Activated naive CD4-positive, alpha-beta T cell treated with anti-CD3 and anti-CD28 coated beads, Interleukin-2, amount 10 ng/mL, durations not matched to agents 7 days and 5 days (primary cell): ENCODE measurements at places on chromosomes 16 and 17.

- no peak for DNase-seq
Measured at GRCh38 chr17:74839990-74840852, 19.5 kb downstream of the GRIN2C start.

DNA sequence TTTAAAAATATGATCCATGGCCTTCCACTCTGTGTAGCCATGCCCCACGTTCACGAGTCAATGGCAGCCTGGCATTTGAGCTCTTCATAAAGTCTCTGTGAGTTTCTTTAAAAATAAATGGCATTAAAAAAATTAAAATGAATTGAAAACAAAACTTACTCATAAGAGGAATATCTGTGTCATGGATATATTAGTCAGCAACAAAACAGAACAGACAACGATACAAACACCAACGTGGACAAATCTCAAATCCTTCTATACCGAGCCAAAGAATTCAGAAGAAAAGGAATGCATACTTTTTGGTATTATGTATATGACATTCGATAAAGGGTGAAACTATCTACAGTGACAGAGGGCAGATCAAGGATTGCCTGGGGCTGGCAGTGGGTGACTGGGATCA, 8.2 kb upstream of the CMIP start:
- no peak for DNase-seq

GRCh38 chr17:20246692-20247091, 220.6 kb downstream of the LGALS9B start:
- no peak for DNase-seq

- DNase-seq: peak; percentile 66
Measured at GRCh38 chr17:44354582-44355561, 8.8 kb downstream of the FAM171A2 start.

DNA sequence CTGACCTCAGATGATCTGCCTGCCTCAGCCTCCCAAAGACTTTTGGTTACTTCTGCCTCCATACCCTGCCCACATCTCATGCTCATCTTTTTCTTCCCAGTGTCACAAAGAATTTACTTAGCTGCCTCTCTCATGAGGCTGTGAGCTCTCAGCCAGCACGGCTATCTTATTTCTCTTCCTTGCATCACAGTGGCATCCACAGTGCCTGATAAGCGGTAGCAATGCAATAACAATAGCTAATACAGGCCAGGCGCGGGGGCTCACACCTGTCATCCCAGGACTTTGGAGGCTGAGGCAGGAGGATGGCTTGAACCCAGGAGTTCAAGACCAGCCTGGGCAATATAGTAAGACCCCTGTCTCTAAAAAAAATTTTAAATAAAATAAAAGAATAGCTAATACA, 15.5 kb upstream of the MARVELD3 start:
- DNase-seq: no peak

DNA sequence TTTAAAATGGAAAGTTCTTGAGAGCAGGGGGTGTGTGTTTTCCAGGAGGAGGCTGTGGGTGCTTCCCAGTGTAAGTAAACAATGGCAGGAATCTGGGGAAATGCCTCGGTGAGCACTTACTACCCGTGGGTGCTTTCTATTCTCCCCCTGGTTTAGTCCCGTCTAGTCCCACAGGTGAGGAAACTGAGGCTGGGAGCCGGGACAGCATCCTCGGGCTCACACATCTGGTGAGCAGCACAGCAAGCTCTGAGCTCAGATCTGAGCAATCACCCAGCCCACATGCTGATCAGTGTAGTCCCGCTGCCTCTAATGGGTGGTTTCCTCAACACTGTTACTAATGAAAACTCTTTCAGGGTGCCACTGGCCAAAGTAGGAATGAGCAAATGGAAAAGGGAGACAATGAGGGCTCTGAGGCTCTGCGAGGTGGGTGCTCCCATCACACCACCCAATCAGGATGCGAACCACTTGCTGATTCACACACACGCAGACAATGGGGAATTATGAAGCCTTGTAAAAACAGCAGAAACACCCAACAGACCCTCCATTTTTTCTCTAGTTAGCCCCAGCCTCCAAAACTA, 202.6 kb downstream of the PARN start:
- DNase-seq: no peak

GRCh38 chr17:29240477-29240876, 6.2 kb upstream of the CRYBA1 start:
- DNase-seq: no peak

- no peak for DNase-seq
Measured at GRCh38 chr17:64580384-64581315, 73.9 kb downstream of the CEP95 start.

DNA sequence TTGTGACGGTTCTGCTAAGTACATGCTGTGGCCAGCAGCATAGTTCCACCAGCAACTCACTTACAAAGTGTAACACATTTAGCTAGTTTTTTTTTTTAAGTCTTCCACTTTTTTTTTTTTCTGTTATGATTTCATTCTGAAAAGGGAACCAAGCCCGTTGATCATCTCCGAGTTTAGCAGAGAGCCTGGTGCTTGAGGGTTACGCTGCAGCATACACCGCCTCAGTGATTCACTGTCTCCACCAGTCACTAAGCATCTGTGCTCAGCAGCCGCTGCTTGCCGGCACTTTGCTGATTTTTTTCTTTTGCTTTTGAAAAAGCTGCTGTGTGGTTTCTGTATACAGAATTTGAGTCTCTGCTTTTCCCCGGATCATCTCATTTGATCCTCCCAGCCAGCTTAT, 194.5 kb upstream of the CDH13 start:
- DNase-seq: no peak

GRCh38 chr17:7887038-7887481, 1.5 kb upstream of the CHD3 start:
- DNase-seq: no peak

DNA sequence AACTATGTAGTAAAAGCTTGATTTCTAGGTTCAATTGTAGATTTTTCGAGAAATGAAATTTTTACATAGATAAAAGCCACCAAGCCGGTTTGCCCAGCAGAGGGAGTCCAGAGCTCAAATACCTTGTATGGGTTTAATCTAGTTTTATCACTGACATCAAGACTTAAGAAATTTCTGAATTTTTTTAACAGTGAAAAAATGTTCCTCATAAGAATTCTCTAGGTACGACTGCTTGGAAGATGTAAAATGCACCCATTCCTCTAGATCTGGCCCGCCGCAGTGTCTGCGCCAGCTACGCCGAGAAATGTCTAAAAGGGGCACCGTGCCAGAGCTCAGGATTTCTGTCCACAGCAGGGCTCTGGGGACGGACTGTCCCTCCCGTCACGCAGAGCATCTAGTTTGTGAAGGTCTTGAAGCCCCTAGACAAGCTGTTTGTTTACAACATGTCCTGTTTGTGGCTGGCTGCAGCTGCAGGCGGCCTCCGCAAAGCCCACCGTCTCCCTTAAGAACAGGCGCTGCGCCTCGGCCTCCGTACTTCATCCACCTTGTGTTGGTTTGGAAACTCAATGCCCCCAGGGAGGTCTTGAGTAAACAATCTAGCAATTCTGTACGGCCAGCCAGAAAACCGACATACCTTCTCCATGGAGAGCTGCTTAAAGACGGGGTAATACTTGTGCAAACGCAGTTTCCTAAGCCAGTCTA, 24.8 kb downstream of the MAP1LC3B start:
- DNase-seq: peak; percentile 60

DNA sequence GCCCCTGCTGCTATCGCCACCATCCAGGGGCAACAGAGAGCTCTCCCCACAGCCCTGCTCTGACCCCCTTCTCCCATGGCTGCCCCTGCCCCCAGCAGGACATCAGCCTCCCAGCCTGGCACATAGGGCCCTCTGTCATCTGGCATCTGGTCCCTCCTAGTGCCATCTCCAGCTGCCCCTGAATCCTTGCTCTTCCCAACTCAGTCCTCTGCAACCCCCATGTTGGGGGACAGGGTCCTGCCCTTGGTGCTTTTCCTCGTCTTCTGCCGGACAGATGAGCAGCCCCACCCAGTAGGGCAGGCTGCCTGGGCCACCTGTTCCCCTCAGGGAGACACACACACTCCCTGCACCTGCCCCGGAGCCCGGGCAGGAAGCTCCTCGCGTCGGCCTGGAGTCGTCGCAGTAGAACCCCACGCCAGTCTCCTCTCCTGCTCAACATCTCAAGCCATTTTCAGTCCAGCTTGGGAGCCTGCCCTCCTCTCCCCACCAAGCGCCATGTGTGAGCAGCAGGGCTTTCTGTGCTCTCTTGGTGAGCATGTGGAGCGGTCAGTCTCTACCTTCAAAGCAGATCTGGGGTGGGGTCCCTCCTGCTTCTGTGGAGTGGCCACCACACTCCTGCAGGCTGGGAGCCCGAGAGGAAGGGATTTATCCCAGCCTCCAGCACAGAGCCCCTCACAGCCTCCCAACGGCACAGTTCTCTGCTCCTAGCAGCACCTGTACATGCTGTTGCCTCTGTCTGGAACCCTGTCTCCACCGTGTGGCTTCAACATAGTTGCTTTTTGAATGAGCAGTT, 28.2 kb downstream of the TNFRSF13B start:
- DNase-seq: no peak

- DNase-seq: no peak
Measured at GRCh38 chr16:89798832-89799370, 17.5 kb downstream of the FANCA start.

- no peak for DNase-seq
Measured at GRCh38 chr16:31196324-31197088, 6.1 kb downstream of the PYCARD start.

DNA sequence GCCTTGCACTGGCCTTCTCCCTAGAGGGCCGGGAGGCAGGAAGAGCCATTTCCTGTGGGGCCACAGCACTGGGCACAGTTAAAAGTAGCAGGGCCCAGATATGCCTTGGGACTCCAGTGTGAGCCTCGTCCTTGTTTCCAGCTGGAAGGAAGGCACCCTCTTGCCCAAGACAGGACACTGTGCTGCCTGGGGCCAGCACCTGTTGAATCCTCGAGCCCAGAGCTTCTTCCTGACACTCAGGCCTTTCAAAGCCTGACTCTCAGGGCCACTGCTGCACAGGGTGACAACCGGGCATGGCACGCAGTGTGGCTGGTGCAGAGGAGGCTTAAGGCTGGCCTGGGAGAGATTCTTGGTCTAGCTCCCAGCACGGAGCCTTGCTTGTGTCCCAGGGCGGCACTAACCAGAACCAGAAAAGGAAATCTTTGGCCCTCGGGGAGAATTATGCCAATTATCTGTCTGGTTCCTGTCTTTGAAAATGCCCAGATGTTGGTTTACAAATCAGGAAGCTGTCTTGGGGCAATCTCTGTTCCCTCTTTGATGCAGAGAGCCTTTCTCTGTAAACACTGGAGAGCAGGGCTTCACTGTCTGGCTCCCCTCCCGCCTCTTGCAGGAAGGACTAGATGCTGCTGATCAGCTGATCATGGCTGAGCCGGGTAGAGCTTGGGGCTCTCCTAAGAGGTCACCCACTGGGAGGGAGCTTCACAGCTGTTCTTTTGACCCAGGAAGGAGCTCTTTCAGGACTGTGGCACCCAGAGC, 11.1 kb downstream of the LDHD start:
- no peak for DNase-seq

DNA sequence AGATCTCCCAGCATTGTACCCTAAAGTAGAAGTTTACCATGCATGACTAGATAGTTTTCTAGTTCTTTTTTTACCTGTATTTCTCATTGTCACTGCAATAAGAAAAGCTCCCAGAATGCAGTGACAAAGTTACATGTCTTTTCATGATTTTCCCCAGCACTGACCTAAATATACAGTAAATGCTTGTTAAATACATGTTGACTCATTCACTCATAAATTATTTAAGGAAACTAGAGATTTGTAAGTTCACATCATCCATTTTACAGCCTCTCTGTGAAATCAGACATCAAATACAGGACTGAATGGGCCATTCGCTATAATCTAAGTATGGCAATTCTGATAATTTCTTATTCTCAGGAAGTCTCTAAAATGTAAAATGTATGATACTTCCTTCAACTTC, 258.9 kb upstream of the AXIN2 start:
- no peak for DNase-seq

DNA sequence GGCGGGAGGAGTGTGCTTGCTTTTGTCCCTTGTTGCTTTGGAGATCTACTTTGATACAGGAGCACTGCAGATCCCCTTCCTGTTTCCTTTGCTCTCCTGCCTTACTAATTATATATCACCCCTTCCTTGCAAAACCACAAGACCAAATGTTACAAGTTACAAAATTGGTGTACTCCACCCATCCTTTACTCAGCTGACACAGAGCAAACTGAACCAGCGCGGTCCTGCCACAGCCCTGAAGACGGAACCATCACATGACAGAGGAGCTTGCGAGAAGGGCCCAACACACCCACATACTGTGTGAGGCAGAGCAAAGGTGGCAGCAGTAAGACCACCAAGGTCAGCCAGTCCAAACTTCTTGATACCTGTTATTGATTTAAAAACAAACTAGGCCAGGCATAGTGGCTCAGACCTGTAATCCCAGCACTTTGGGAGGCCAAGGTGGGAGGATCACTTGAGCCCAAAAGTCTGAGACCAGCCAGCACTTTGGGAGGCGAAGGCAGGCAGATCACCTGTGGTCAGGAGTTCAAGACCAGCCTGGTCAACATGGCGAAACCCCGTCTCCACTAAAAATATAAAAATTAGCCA, 33.2 kb downstream of the CYTH1 start:
- DNase-seq: peak; percentile 90

DNA sequence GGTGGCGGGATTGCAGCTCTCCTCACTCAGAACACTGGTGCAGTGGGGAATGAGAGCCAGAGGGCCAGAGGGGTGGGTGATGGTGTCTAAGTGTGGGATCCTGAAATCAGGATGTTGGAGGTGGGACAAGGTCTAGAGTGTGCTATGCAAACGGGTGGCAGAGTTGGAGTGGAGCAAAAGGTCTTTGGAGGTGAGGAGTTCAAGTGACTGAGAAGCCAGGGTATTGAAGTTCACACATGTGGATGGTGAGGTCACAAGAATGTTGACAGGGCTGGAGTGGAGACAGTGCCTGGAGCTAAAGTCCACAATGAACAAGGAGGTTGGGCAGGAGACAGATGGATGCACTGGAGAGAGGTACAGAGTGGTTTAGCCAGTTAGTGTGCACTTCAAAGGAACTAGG, 38.3 kb upstream of the MAP3K14 start:
- no peak for DNase-seq

- DNase-seq: peak; percentile 66
Measured at GRCh38 chr16:29663016-29663806, at the start of gene SPN. Gene SPN, plus strand, starts transcription at chr16:29663247. Its CDS starts 482 bp downstream, at chr16:29663729.

- no peak for DNase-seq
Measured at GRCh38 chr17:32493571-32493970, 6.8 kb downstream of the CDK5R1 start.

DNA sequence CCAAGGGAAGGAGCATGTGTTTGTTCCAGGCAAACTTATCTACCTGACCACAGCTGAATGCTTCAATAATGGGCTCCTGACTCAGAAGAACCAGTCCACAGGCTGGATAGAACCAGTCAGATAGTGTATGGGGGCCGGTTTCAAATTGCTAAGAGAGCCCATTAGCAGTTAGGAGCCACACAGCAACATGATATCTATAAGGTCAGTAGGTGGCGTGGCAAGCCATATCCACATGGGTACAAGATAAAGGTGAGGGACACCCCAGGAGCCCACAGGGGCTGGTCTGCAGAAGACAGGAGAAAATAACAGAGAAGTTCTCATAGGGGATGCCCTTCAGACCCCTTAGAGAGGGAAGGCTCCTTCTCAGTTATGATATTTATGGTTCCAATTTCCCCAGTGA, 31.6 kb upstream of the CDRT15 start:
- no peak for DNase-seq

- DNase-seq: peak; percentile 93
Measured at GRCh38 chr17:42116705-42117396, 4.3 kb downstream of the KAT2A start.

GRCh38 chr16:82888591-82889001, 261.8 kb downstream of the CDH13 start:
- no peak for DNase-seq

- no peak for DNase-seq
Measured at GRCh38 chr17:74607221-74607620, 15.1 kb upstream of the CD300LD start.

- DNase-seq: peak; percentile 73
Measured at GRCh38 chr17:62064791-62065563, at the start of gene MED13. Gene MED13, minus strand, starts transcription at chr17:62065278. Its CDS starts 73 bp downstream, at chr17:62065205.
